ENCODE measurements at places on chromosomes 2 and 18. TPM values are rescaled to one million over a fixed set of nuclear protein-coding genes. Genes with fewer than 3 reads are reported as not detected.

Gene SALL3
- total RNA-seq: not detected

Gene HADHA
- total RNA-seq: 98.4 TPM

Gene KIF1A
- total RNA-seq: not detected

Gene DHRS9
- not detected for total RNA-seq

Gene UGT1A7
- not detected for total RNA-seq

Gene GYPC
- 4.1 TPM for total RNA-seq

Gene NR4A2
- total RNA-seq: not detected

Gene PSMA8
- 0.15 TPM for total RNA-seq

Gene EEF1B2
- 188 TPM for total RNA-seq

Gene PAIP2B
- 0.81 TPM for total RNA-seq

- DNase-seq: no peak
Observed at GRCh38 chr18:29326214-29326613, 1149.3 kb upstream of the CDH2 start.

DNA sequence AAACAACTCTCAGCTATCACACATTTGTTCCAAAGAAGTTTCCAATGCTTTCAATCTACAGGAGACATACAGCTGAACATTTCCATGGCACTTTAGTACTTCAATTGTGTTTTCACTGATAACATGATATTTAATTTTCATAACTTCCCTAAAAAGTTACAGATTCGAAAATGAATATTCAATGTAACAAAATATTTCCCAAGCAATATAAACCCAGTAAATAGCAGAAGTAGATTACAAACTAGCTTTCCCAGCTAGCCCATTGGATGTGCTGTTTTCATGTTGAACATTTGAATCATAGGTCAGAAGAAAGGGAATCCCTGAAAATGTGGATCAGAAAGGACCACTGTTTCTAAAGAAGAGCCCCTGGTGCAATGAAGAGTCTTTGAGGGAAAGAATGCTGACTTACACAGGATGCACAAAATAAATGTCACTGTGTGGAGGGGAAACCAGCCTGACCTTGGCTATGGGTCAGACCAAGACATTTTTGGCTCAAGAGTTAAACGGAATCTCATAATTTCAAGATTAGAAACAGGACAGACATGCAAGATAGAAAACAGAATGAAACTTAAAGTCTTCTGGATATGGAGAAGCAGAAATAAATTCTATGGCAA lies 22.5 kb downstream of the CYTIP start:
- DNase-seq: no peak

- no peak for DNase-seq
Observed at GRCh38 chr2:134149904-134150303, 104.0 kb upstream of the MGAT5 start.

DNA sequence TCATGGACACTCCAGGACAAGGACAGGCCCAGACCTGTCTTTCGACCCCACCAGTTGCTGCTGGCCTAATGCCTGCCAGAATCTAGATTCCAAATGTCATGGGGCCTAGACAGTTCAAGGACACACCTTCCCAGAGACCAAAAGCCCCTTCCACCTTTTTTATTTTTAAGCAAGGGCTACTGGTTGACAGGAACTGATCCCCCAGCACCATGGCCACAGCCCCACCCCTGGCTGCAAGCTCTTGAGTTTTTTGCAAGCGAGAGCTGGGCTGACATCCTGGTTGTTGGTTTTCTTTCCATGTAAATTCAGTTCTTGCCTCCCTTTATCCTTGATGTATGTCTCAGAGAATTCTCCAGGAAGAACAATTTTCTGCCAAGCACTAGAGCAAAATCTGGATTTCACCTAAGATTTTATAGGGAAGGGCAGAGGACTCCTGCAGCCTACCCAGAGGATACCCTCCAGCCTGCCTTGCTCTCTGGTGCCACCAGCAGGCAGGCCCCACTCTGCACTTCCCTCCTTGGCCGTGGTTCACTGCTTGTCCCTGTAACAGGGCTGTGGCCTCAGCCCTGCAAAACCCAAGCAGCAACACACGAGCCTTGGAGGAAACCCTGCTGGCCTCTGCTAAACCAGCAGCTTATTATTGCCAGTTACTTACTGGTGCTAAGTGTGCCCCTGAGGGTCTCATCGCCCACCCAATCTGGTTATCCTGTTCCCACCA lies 97.7 kb downstream of the TWIST2 start:
- peak; percentile 34 for DNase-seq

DNA sequence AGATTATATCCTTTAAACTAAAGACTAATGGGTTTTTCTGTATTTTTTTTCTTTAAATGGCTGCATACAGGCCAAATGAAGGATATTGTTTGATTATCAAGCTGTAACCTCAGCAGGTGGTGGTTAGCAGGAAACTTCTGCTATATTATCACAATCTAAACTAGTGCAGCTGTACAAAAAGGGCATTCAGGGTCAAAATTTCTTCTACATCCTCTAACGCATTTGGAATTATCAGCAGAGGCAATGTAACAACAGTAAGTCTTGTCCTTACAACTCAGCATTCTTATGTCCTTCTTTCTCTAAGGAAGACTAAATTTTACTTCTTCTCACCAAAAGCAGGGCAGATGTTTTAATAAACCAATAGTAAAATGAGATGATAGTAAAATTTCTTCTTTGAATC lies 135.8 kb upstream of the FN1 start:
- DNase-seq: no peak

GRCh38 chr2:207385076-207385475 lies 144.7 kb upstream of the CREB1 start:
- no peak for DNase-seq

DNA sequence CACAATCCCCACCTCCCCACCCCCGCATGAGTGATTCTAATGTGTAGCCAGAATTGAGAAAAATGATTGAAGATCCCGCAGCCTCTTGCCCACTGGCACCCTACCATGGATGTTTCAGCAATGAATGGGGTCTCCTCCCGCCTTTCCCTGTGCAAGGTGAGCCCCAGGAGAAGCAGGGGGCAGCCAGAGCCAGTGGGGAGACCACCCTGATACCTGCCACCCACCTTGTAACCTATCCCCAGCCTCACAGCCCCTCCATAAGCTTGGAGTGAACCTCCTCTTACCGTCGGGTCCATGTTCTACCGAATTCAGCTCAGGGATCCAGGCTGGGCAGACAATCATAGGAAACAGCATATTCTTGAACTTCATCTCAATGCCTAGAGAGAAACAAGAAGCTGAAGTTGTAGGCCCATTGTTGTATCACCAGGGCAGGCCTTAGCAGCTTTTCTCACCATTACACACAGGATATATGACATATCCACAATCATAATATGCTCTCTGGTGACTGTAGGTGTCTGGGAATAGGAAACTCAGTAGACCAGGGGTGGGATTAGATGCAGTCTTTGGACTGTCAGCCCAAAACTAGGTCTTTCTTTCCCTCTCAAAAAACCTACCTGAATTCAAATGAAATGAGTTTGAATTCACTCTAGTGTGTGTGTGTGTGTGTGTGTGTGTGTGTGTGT lies 30.9 kb downstream of the XDH start:
- peak; percentile 39 for DNase-seq

DNA sequence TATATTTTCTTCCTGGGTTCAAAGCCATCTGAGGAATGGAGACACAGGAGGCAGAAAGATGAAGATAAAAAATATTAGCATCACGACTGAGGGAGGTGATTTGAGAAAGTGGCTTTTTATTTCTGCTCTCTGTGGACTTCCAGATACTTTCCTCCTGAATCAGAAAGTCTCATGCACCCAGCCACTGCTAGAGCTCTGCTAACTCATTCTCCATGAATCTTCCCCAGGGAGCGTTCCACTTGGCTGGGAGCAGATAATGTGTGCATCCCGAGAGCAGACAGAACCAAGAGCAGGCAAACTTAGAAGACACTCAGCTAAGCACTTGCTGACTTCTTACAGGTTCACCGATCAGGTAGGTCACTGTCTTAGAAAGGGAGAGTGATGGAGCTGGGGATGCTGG lies 264.1 kb upstream of the THUMPD2 start:
- peak; percentile 29 for DNase-seq

GRCh38 chr2:43818761-43819160 lies 19.9 kb downstream of the ABCG5 start:
- peak; percentile 71 for DNase-seq

DNA sequence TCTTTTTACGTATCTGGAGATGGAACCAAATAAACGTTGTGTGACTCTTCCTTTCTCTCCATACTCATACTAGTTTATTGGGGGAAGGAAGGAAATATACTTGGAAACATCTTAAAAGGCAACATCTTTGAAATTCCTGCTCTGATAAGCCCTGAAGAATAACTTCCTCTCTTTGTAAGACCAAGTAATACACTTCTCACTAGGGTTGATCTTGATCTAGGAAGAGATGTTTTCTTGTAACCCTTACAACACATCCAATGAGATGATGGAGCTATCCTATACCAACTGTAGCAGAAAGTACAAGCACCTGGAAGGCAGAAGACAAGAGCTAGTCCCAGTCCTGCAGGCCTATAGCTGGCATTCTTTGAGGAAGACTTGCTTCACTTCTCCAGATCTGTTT lies 2.0 kb downstream of the ANKRD44 start:
- no peak for DNase-seq

DNA sequence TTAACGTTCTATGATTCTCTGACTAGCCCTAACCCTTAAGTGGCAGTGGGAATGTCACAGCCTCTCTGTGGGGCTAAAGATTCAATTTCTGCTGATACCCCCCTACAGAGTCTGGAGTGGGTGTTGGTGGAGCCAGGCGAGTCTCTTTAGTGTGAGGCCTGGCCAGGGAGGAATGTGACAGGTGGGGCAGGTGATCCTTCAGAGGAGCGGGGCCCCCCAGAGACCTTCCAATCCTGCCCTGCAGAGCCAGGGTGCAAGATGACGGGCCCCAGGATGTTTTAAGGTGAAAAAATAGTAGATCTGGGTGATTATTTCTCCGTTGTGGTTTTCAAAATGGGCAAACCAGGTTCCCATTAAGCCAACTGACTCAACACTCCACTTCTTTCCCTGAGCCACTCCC lies 28.2 kb upstream of the DNMT3A start:
- no peak for DNase-seq

GRCh38 chr2:71067567-71068217 lies 756 bp upstream of the NAGK start:
- DNase-seq: no peak

- peak; percentile 18 for DNase-seq
Observed at GRCh38 chr2:220226546-220226945, 599.1 kb downstream of the SLC4A3 start.

GRCh38 chr2:236814593-236814992 lies 245.0 kb downstream of the ACKR3 start:
- DNase-seq: no peak

- peak; percentile 38 for DNase-seq
Observed at GRCh38 chr18:3062798-3063680, 50.1 kb upstream of the LPIN2 start.

DNA sequence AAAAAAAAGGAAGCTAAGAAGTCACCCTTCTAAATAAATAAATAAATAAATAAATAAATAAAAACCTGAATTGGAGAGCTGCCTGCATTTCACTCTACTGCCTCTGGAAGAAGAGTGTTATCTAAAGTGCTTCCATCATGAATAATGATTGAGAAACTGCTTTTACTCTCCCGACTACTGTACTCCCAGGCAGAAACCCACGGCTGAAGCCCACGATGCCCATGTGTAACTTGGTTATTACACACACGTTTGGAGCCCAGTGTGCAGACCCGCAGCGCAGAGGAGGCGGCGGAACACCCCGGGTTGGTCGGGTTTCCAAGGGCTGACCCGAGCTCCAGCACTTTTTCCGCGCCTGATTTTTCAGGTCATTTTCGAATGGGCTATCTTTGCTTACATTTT lies 697 bp upstream of the SPATS2L start:
- DNase-seq: no peak

- DNase-seq: no peak
Observed at GRCh38 chr2:158745866-158746382, 49.2 kb upstream of the DAPL1 start.

- no peak for DNase-seq
Observed at GRCh38 chr2:19874726-19875125, 27.1 kb downstream of the TTC32 start.

DNA sequence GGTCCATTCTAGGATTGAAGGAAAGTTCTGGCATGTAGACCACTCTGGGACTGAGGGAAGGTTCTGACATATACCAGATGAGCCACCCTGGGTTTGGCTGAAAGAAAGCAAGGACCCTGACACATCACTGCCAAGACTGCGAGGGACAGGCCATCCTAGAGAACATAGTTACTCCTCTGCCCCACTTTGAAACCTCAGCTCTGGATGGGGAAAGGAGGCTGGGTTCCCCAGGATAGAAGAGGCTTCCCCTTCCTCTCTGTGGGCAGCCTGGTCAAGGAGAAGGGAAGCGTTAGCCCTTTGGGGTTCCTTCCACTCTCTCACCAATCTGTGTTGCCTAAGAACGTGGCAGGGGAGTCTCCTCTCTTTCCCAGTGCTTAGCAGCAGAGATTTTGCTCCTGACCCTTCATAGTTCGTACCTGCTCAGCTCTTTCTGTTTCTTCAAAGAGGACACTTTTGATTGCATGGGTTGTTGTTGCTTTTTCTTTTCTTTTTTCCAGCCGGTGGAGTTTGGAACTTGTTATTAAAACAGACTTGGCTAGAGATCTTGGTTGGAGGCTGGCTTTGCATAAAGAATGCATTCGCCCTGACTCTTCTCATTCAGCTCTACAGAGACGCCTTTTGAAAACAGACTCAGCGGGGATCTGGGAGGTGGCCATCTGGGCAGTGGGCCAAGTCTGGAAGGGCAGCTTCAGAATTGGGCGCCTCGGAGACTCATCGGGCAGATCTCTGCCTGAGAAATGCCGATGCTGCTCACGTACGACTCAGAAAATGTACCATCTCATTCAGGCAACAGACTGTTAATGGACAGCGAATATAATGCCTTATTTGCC lies 166.1 kb downstream of the CLIP4 start:
- peak; percentile 67 for DNase-seq

GRCh38 chr18:72613534-72613930 lies 69.4 kb upstream of the CBLN2 start:
- no peak for DNase-seq

GRCh38 chr18:79518028-79518682 lies 122.4 kb downstream of the NFATC1 start:
- DNase-seq: no peak

DNA sequence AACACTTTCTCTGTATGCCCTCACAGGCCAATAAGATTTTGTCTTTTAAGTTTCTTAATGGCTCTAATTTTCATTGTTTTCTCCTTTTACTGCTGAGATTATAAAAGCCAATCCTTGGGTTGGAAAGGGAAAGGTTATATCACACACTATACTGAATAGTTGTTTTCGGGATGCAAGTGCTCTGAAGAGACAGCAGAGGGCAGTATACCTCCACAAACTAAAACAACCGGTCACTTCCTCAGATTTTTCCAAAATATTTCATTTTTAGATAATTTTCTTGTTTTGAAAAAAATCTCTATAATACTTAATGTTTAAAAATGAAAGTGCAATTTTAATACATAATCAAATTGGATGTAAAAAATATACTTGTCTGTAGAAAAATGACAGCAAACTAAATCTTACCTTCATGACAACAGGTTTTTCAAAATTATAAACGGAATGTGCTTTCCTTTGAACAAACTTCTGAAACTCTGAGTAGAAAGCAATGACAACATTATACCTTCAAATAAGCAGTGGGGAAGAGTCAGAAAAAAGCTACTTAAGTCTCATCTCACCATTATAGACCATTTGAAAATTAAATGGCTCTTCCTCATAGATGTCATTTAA lies 82.7 kb downstream of the ORC4 start:
- DNase-seq: peak; percentile 20

- peak; percentile 72 for DNase-seq
Observed at GRCh38 chr2:176652300-176653182, 383.3 kb downstream of the MTX2 start.

All from M059J (cell line).